ENCODE measurements at places on chromosomes 13 and 19. TPM values are rescaled to one million over a fixed set of nuclear protein-coding genes. Genes with fewer than 3 reads are reported as not detected.

Gene ATP7B
- total RNA-seq, result 5.0 TPM

Gene ZNF681
- 1.3 TPM for total RNA-seq

Gene TMPRSS9
- total RNA-seq, result 0.44 TPM

Gene RANBP3
- total RNA-seq, result 28.9 TPM

Gene SIGLEC12
- total RNA-seq, result not detected

Gene CEACAM8
- not detected for total RNA-seq

Gene GPR180
- total RNA-seq, result 6.9 TPM

Gene SHANK1
- not detected for total RNA-seq

Data from Caki2 (cell line).